ENCODE measurements at places on chromosomes 4 and X.
A peak's percentile ranks its signal among the peaks of the same experiment; 100 is the strongest.

DNA sequence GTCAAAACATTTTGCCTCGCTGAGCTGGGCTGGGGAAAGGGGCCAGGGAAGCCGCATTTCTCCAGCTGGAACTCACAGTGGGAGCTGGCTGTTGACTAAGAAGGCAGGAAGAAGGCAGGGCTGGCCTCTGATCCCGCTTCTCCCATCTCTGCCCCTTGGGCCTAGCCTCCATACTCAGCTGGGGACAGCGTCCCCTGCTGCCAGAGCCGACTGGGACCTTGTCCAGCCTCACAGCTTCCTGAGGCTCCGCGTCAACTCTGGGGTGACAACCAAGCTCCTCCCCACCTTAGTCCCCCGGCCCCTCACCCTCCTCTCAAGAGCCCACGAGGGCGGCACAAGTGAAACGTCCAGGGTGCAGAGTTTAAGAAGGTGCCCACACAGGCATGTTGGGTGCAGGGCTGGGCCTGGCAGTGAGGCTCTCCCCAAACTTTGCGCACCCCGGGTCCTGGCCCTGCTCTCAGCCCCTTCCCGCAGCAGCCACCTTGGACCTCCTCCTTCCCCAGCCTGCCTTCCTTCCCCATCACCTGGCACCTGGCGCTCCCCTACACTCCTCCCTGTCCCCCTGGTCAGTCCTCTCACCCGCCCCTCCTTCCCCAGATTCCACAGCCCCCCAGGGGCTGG, 100.8 kb downstream of the PSAPL1 start:
- DNase-seq: no peak

GRCh38 chr4:111512081-111512783, 633.0 kb upstream of the FAM241A start:
- DNase-seq: no peak

- DNase-seq: no peak
These were observed 232.3 kb downstream of the TENM3 start for GRCh38 chr4:182475539-182475938.

DNA sequence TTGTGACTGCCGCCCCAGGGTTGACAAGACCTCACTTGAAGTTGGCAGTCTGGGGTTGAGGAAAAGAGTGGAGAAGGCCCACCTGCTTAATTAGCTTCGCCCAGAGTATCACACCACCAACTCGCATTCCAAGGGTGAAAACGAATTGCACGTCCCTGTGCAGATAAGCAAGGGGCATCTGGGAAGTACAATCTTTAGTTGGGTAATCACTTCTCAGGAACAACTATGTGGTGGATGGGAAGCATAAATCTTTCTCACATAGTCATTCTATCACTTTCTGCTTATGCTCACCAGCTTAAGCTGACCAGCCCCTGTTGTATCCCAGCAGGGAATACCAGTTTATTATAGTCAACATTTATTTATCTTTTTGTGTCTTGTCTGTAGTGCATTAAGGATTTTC, 14.3 kb downstream of the SPCS3 start:
- no peak for DNase-seq

DNA sequence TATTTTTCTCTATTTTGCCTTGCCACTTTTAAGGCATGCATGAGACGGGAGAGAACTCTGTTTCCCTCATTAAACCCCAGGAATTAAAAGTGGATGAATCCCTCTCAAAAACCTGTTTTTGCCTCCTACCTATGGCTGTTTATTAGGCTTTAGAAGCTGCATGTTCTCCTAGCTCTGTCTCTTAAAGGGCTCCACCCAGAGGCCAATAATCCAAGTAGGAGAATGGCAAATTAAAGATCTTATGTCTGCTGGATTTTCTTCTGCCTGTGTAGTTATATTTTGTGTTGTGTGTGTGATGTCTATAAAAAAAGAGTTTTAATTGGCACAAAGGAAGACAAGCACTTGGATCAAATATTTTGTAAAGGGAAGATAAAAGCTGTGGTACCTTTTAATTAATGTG, 32.4 kb downstream of the MAGEC1 start:
- DNase-seq: no peak

- DNase-seq: peak; percentile 42
These were observed 100.1 kb upstream of the VCX3B start for GRCh38 chrX:8364369-8365141.

GRCh38 chr4:105058177-105058812, 88.4 kb upstream of the TET2 start:
- no peak for DNase-seq

DNA sequence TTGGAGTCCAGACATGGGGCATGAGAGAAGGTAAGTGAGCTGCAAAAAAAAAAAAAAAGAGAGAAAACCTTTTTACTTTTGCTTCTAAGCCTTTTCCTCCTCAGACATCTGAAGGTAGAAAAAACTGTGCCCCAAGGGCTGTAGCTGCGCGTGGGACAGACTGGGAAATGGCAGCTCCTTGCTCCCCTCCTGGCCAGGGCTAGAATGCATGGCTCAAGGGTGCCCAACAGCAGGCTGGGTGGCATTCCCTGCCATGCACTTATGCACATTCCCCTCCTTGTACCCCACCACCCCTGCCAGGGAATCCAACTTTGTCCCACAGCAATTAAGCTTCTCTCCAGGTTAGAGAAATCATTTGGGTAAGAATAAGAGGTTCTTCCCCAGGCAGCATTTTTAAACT, 421.2 kb downstream of the TRAM1L1 start:
- no peak for DNase-seq

GRCh38 chr4:61389640-61390039, 189.5 kb downstream of the ADGRL3 start:
- DNase-seq: no peak

- no peak for DNase-seq
These were observed 51.8 kb downstream of the LRP2BP start for GRCh38 chr4:185343726-185344581.

- DNase-seq: peak; percentile 79
These were observed 52.8 kb downstream of the RBM47 start for GRCh38 chr4:40576651-40577480.

- no peak for DNase-seq
These were observed 42.9 kb upstream of the TMPRSS11B start for GRCh38 chr4:68288393-68288740.

DNA sequence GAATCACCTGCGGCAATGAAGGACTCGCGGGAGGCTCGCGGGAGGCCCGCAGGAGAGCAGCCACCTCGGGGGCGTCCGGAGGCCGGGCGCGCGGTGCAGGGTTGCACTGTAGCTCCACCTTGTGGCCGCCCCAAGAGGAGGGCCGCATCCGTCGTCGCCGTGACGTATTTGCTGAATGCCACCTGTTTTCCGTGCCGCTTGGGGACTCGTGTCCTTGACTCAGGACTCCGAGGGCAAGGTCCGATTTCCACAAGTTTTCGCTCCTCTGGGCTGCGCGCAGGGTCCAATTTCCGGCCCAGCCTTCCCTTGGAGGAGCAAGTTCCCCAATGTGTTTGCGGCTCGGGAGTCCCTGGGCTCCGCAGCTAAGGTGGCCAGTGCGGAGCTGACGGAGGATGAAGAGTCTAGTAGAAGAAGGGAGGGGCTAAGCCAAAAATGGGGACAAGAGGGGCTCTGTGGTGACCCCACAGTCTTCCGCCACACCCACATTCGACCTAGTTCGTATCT, 10.7 kb upstream of the DLG3 start:
- DNase-seq: peak; percentile 57

DNA sequence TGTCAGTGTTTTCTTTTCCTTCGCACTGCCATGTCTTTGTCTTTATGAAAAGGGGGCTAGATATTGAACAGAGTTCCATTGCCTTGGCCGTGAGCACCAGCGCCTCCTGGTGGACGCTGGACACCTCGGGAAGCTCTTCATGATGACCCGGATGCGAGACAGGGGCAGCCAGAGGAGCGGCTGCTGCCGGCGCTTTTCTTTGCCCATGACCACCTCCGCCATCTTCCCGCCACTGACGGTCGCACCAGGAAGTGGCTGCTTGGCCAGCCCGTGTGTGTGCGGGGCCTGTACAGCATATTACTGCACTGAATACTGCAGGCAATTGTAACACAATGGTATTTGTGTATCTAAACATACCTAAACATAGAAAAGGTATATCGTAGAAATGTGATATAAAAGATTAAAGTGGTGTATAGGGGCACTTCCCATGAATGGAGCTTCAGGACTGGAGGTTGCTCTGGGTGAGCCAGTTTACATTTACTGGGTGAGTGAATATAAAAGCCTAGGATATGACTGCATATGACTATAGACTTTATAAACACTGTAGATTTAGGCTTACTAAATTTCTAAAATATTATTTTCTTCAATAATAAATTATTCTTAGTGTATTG, 15.8 kb upstream of the GRIA2 start:
- DNase-seq: no peak
